ENCODE measurements at places on chromosomes 1 and 21.

GRCh38 chr1:161013488-161014230, 7.3 kb downstream of the F11R start:
- DNase-seq, result peak; percentile 51

GRCh38 chr1:215890438-215890837, 323.3 kb downstream of the KCTD3 start:
- DNase-seq, result no peak

GRCh38 chr21:25563361-25564116, 43.7 kb downstream of the MRPL39 start:
- DNase-seq, result no peak

DNA sequence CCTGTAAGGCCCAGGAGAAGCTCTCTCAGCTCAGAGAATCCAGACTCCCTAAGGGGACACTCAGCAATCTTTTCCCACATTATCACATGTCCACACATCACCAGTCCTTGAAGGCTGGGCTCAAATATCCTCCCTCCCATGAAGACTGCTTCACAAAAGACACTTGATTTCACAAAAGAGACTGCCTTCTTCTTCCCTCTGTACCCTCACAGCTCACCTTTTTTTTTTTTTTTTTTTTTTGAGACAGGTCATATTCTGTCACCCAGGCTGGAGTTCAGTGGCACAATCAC, 1.5 kb downstream of the CD58 start:
- DNase-seq, result no peak

DNA sequence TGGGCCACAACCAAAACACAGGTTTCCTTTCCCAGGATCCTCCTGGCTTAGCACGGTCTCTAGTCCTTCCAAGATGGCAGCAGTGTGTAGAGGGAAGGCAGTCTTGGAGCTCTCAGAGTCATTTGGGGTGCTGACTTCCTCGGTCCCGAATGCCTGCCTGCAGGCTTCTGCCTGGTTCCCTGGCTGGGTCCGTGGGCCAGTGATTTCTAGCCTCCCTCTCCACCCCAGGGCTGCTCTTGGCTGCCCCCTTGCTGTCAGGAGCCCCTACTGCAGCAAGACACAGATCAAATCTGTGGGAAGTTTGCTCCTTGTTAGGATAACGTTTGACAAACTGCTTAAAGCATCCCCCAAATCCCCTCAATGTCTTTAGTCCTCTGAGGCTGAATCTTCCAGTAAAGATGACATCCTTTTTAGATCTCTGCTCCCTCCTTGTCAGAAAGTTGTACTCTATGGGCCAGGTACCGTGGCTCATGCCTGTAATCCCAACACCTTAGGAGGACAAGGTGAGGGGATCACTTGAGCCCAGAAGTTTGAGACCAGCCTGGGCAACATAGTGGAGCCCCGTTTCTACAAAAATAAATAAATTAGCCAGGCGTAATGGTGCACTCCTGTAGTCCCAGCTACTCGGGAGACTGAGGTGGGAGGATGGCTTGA, 272.5 kb downstream of the RRAGC start:
- peak; percentile 15 for DNase-seq

GRCh38 chr1:16275591-16275990, 38.6 kb upstream of the CPLANE2 start:
- DNase-seq, result no peak

- no peak for DNase-seq
These were observed 36.5 kb upstream of the BARHL2 start for GRCh38 chr1:90753556-90753955.

- no peak for DNase-seq
These were observed 10.2 kb upstream of the BECN2 start for GRCh38 chr1:241947354-241947753.

DNA sequence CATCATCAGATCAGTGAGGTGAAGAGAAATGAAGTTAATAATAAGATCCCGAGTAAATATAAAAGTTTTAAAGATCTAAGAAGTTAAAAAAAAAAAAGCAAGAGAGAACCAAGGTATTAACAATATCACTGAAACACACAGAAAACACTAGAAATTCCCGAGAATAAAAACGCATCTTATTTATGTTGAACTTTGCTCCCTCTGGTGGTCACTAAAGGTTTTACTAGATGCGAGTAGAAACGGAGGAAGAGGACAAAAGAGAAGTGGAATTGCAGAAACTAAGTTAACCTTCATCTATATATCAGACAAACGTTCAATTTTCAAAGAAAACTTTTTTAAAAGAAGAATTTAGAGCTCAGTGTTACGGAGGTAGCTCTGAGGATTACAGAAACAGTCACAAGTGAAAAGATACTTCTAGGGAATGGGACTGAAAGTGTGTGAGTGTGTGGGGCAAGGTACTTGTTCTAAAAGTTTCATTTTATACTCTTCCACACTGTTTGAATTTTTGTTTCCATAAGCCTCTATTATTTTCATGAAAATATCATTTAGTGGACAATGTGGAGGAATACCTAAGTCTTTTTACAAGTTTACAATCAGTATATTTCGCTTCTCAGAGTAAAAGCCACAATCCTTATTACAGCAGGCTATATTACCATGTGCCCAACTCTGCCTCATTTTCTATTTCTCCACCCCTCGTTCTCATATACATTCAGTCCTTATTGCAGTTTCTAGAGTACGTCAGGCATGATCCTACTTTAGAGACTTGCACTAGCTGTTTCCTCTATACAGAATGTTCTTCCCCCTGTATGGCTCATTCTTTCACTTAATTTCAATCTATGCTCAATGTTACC, 19.7 kb downstream of the ACBD6 start:
- no peak for DNase-seq

- DNase-seq, result no peak
These were observed 133.2 kb upstream of the BARHL2 start for GRCh38 chr1:90850181-90850897.

DNA sequence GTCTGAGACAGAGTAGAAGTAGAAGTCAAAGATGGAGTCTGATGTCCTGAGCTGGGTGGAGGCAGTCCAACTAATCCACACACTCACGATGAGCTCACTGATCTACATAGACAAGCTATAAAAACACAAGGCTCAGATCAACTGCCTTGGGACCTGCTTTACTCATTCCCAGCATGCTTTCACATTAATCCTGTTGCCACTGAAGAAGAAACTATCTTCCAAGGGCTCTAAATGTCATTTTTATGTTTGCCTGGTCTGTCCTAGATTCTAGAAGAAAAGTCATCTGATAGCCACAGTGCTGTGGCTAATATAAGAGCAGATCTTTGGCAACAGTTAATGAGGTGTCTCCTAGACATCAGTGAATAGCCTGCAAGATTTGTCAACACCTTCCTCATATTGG, 522.7 kb downstream of the NUF2 start:
- no peak for DNase-seq

DNA sequence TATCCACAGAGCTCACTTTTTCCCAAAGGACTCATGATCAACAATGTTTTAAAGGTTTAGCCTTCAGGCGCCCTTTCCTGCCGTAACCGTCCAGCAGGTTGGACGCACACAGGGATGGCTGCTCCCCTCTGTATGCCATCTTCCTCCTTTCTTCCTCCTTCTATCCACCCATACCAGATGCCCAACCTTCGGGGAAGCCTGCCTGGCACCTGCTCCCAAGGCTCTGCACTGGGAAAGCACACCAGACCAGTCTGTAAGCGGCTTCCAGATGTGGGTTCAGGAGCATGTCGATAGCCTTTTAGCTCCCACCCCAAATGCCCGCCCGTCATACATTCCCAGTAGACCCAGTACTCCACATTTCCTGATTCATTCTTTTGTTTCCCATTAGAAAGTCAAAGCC, 52.9 kb downstream of the STUM start:
- no peak for DNase-seq

- DNase-seq, result no peak
These were observed 1.1 kb downstream of the GNG4 start for GRCh38 chr1:235648407-235648907.

DNA sequence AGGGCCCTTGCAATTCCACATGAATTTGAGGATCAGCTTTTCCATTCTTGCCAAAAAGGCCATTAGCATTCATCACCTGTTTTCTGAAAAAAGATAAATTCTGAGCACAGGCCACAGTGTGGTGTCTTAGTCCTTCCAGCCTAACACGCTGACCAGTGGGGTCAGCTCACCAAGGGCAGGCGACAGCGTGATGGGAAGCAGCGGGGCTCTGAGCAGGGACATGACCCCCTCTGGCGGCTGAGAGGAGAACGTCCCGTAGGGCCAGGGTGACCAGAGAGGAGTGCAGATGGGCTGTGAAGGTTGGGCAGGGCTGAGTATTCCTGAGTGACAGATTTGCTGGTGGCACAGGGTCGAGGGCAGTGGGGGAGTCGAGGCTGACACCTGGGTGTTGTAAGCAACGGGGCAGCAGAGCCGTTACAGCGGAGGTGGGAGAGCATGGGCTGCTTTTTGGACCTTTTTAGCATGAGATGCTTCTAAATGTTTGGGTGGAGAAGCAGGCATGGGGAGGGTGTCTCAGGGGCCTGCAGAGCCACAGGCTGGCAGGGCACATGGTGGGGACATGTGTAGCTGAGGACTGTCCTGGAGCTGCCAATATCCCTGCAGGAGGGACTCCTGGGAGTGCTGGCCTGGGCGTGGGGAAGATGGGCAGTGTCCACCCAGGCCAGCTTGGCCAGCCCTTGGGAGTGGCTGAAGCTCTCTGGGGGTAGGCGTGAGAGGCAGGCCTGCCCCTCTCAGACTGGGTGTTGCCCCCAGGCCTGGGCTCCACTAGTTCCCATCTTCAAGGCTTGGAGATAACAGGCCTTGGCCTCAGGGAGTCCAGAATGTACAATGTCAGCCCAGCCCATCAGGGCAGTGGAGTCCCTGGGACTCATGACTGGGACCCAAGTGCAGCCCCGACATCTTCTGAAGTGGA, 8.6 kb upstream of the CALML6 start:
- DNase-seq, result peak; percentile 52

GRCh38 chr1:169858467-169858866, 35.2 kb downstream of the SCYL3 start:
- DNase-seq, result no peak

- DNase-seq, result peak; percentile 90
These were observed at the start of gene BTF3L4 for GRCh38 chr1:52056163-52056936. TSS of gene BTF3L4 (plus strand) at chr1:52056295. CDS start at chr1:52059848, 3,553 bp downstream.

GRCh38 chr1:184832517-184832916, 77.9 kb upstream of the EDEM3 start:
- DNase-seq, result no peak

DNA sequence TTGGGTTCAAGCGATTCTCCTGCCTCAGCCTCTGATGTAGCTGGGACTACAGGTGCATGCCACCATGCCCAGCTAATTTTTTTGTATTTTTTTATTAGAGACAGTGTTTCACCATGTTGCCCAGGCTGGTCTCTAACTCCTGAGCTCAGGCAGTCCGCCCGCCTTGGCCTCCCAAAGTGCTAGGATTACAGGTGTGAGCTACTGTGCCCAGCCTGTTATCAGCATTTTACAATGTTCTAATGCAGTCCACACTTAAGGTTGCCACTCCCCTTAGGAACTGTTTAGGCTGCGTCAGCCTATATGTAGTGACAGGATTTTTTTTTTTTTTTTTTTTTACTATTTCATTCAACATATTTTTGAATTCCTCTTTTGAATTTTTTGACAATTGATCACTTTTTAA, 30.2 kb downstream of the AGPAT3 start:
- DNase-seq, result no peak

DNA sequence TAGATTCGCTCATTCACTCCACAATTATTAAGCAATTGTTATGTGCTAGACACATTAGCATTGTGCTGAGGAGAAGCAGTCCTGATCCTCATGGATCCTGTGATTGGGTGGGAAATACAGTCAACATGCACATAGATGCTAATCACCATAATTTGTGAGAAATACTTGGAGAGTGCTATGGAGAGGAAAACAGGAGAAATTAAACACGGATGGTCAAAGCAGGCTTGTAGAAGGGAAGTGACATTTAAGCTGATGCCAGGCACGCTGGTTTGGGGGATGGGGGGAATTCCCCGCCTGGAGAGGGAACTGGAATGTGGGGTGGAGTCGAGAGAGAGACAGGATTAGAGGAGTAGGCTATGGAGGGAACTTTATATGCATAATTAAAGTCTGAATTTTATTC, 52.2 kb upstream of the L1TD1 start:
- DNase-seq, result no peak

- DNase-seq, result no peak
These were observed 23.2 kb upstream of the RGSL1 start for GRCh38 chr1:182426442-182427430.

DNA sequence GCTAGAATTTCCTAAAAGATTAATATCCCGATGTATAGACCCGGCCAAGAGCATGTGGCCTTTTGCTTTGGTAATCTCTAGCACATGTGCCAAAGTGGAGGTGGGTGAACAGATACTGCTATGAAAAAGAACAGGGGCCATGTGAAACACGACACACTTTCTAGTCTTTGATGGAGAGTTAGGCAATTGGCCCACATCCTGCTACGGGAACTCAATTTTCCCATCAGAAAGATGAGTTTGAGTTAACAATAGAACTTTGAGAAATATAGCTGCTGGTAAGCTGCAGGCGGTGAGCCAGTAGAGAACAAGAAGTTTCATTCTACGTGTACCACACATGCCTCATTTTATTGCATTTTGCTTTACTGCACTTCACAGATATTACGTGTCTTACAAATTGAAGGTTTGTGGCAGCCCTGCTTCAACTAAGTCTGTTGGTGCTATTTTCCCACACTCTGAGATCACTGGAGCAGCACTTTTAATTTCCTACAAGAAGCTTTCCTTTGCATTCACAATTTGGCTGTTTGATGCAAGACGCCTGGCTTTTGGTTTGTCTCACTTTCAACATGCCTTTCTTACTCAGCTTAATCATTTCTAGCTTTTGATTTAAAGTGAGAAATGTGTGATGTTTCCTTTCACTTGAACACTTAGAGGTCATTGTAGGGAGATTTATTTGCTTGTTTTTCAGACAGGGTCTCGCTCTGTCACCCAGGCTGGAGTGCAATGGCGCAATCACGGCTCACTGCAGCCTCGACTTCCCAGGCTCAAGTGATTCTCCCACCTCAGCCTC, 46.3 kb downstream of the HTR6 start:
- no peak for DNase-seq

- peak; percentile 9 for DNase-seq
These were observed 17.8 kb upstream of the MYCL start for GRCh38 chr1:39919545-39919944.
